ENCODE measurements at places on chromosomes 5 and 9. TPM values are rescaled to one million over a fixed set of nuclear protein-coding genes. Genes with fewer than 3 reads are reported as not detected.
A peak's percentile ranks its signal among the peaks of the same experiment; 100 is the strongest.

- no peak for DNase-seq
Observed at GRCh38 chr5:154986151-154986550, 27.4 kb upstream of the KIF4B start.

- DNase-seq = no peak
Observed at GRCh38 chr5:52077941-52078815, 694.9 kb downstream of the ISL1 start.

- DNase-seq = no peak
Observed at GRCh38 chr9:129471201-129472019, 149.5 kb downstream of the C9orf50 start.

The MUSK gene
- polyA plus RNA-seq = not detected

- no peak for DNase-seq
Observed at GRCh38 chr5:126354012-126354857, 69.0 kb upstream of the GRAMD2B start.

GRCh38 chr5:154783774-154784460 lies 28.7 kb downstream of the LARP1 start:
- no peak for DNase-seq

The IL4 gene
- not detected for polyA plus RNA-seq

The ANKRD18A gene
- 3.5 TPM for polyA plus RNA-seq

DNA sequence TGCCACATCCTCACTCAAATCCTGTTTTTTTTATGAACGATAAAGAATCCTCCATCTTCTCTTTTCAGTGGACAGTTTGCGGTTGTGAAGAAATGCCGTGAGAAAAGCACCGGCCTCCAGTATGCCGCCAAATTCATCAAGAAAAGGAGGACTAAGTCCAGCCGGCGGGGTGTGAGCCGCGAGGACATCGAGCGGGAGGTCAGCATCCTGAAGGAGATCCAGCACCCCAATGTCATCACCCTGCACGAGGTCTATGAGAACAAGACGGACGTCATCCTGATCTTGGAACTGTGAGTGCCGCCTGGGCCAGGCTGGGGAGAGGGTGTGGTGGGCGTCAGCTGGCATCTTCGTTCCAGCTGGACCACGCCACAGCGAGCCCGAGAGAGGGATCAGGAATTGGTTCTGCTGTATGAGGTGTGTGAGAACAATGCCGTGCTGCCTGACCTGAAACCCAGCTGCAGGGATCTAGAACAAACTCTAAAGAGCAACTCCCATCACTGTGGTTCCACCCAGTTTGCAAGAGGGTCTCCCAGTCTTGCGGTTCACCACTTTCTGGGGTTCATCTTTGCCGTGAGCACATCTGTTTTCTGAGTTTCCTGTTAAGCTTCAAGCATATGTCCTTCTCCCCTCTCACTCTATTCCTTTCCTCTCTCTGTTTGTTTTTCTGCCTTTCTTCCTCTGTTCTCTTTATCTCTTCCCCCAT lies 107.4 kb downstream of the DAPK1 start:
- DNase-seq = no peak

The STKLD1 gene
- 6.2 TPM for polyA plus RNA-seq

GRCh38 chr5:141869514-141869913 lies 8.7 kb downstream of the PCDH1 start:
- DNase-seq = no peak

The PCDHGA3 gene
- polyA plus RNA-seq = 2.6 TPM

- no peak for DNase-seq
Observed at GRCh38 chr9:90815183-90815943, 13.7 kb downstream of the SYK start.

DNA sequence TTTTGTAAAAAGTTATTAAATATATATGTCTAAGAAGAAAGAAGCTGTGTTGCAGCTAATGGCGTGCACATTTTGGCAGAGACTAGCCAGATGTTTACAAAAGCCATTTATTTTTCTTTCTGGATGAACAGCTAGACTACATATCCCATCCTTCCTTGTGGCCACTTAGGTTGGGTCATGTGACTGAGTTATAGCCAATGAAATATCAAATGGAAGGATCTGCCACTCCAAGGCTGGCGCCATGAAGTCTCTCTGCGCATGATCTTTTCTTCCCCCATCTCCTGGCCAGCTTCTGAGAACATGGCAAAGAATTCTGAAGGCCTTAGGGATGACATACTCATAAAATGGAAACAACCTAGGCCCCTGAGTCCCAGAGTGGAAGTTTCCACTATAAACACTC lies 244.2 kb upstream of the DAB2 start:
- DNase-seq = no peak

GRCh38 chr9:131366761-131367401 lies 27.0 kb upstream of the PRRC2B start:
- peak; percentile 15 for DNase-seq
